ENCODE measurements at places on chromosomes 5 and 9.

- peak; percentile 19 for DNase-seq
Observed at GRCh38 chr9:105191508-105192121, 52.8 kb upstream of the SLC44A1 start.

- no peak for DNase-seq
Observed at GRCh38 chr5:134813407-134813806, 32.4 kb upstream of the C5orf24 start.

DNA sequence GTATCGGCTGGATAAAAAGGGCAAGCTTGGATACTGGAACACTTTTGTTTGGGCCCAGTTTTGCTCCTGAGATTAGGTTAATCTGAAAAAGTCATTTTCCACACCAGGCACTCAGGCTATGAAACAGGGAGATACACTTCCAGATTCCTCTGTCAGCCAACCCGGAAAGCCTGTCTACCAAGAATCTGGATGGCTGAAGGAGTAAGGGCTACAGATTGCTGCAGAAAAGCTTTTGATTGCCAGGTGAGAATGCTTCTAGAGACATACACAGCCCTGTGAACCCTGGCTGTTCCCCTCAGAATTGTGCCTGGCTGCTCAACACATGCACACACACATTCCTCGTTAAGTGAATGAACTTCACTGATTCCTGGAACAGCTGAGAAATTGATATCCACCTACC, 114.4 kb downstream of the PSD2 start:
- DNase-seq: no peak

- DNase-seq: no peak
Observed at GRCh38 chr9:20048985-20049384, 260.1 kb upstream of the SLC24A2 start.

DNA sequence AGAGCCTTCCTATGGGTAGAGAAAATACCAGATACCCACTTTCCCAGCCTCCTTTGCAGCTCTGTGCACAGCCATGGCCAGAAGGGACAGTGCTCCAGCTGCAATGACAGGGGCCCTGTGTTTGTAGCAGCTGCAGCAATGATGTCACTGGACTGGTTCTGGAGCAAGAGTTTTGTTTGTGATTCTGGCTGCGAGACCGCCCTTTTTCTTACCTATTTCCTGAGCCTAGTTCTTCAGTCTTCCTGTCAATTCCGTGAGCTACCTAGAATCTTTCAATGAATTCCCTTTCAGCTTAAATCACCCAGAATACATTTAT, 10.0 kb upstream of the BOD1 start:
- DNase-seq: no peak

DNA sequence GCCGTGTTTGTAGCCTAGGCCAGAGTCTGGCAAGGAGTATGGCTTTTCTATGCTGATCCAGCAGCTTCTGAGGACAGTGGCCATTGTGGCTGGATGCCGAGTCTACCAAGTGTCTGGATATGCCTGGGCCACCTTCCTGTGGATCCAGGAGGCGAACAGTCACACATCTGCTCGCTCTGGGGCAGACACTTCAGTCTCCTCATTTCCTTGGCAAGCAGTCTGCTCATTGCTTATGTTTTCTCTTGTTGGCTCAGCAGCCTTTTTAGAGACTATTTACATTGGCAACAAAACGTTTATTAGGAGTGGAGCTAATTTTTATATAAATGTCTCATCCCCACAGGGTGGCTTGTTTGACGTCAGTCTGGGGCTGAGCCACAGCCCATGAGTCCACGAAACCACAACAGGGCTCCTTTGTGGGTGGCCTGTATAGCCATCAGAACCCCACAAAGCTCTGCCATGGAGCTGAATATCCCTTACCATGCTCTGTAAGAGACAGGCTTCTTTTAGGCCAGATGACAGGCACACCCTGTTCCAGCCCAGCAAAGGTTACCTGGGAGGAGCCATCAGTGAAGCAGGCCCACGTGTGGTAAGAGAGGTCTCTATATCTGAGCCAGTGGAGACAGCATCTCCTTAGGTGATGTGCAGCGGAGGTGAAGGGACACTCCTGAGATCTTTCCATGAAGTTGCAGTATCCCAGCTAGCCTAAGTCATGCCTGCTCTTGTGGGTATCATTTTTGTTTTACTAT, 221.7 kb downstream of the DIRAS2 start:
- DNase-seq: no peak

- no peak for DNase-seq
Observed at GRCh38 chr5:57939771-57940170, 457.2 kb upstream of the ACTBL2 start.

GRCh38 chr9:69667306-69667705, 4.9 kb downstream of the APBA1 start:
- DNase-seq: no peak

- DNase-seq: peak; percentile 16
Observed at GRCh38 chr5:149151717-149152116, 10.4 kb downstream of the ABLIM3 start.

GRCh38 chr9:98842510-98842909, 35.0 kb downstream of the GALNT12 start:
- no peak for DNase-seq

DNA sequence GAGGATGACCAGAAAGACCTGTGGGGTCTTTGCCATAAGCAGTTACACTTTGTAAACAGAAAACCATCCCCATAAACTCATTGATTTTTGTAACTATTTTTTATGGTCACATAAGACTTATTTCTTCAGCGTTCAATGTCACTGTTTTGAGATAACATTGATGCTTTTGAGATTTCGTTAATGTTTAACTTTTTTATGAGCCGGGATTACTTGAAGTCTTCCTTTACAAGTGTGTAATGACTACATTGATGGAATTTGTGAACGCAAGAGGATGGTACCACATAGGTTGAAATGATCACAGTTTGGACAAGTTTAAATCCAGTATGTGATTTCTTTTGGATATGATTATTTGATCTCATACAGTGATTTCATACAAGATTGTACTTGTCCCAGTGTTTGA, 1.8 kb downstream of the SLC12A2 start:
- DNase-seq: no peak

DNA sequence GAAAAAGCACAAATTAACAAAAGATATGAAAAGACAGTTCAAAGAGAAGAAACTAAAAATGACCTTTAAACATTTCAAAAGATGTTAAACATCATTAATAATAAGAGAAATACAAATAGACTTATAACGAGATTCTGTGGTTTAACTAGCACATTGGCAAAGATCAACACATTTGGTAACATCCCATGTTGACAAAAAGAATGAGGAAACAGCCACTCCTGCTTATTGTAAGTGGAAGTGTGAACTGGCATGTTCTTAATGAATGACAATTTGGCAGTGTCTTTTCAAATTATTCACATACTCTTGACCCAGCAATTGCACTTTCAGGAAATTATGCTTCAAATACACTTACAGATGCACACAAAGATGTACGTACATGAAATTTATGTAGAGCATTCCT, 176.3 kb downstream of the TLE1 start:
- no peak for DNase-seq

GRCh38 chr9:70569070-70569772, 154.8 kb upstream of the KLF9 start:
- no peak for DNase-seq

GRCh38 chr5:115952588-115952987, 9.7 kb upstream of the LVRN start:
- no peak for DNase-seq

DNA sequence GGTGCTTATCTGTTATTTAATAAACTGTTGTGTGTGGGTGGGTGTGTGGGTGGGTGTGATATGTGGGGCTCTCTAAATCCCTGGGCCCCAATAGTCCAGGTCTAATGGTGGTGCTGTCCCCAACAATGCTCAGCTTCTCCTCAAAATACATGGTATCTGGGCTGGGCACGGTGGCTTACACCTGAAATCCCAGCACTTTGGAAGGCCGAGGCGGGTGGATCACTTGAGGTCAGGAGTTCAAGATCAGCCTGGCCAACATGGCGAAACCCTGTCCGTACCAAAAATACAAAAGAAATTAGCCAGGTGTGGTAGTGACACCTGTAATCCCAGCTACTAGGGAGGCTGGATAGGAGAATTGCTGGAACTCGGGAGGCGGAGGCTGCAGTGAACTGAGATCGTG, 4.5 kb upstream of the ORM1 start:
- no peak for DNase-seq

DNA sequence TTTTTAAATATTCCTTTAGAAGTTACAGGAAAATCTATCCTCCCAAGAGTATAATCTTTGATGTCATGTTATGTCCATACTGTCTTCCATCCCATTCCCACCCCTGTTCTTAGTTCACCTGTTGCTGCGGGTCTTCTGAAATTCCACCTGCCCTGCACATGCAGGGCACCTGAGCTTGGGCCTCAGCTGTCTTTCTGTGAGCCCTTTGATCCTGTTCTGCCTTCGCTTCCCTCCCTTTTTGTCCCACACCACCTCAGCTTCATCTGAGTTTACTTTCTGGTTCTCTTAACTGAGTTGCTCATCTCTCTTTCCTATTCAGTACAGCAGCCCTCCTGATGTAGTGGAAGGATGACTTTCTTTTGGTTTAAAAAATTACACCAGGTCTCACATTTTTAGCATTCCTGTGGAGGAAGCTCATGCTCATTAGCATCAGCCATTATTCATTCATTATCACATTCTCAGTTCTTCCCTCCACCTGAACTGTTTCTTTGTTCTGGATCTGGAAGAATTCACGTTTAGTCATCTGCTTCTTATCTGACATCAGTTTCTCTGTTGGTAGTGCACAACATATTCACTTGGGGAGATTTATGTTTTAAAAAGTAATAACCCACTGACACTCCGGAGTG, 211.0 kb downstream of the ADCY2 start:
- no peak for DNase-seq

DNA sequence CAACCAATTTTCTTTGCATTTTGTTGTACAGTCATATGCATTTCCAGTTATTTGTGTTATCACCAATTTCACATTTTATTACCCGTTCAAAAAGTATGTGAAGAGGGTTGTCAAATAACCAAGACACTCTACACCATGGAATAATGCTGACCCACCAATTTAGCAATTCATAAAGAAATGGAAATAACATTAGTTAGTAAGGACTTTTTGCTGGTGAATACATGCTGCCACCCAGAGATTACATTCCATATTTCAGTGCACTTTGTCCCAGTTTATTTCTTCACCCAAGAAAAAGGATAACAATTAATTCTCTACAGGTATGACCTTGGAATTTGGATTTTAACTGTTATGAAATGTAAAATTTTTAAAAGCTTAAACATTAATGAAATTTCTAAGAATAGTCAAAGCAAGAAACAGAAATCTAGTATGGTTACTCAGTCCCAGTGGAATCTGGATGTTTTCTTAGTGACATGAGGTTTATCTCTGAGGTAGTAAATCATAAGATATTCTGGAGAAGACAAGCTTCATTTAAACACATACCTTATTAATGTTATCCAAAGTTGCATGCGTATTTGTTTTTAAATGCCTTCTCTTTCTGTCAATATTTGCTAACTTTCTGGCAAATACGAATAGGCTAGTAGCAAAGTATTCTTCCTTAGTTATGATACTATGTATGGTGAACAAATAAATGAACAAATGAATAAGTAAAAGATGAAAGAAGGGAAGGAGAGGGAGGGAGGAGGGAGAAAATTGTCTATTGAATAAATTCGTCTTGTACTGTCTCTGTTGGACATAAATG, 100.6 kb downstream of the CETN3 start:
- no peak for DNase-seq

DNA sequence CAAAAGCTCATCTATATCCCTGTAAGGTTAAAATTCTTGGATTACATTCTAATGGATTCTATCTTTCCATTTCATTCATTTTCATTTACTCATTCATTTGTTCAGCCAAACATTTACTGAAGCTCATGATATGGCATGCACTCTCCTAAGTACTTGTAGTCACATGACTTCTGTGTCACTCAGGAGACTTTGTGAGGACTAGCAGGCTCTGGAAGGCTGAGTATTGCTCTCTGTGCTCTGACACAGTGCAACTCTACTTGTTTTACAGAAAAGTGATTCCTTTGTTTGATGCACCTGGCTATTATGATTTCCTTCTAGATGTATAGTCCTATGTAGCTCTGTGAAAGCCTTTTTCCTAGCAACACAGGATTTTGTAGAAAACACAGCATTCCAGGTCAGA, 53.0 kb downstream of the YIPF5 start:
- DNase-seq: no peak

DNA sequence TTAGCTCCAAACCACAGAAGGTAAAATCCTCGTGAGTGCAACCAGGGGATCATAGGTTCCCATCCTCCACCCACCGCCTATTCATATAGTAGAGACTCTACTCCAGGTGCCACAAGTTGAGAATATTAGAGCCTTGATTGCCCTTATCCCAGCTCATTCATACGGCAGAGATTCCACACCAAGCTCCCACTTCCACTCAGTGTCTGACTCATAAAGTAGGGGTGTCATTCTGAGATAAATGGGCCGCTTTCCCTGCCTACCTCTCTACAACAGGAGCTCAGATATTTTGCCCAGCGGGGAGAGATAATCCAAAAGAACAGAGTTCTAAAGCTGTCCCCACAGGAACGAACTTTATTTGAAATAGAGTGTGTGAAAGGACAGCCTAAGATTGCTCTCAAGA, 9.4 kb downstream of the SLC22A4 start:
- no peak for DNase-seq

- no peak for DNase-seq
Observed at GRCh38 chr9:114504341-114505186, 709 bp downstream of the WHRN start.

GRCh38 chr9:68983522-68984424, 30.1 kb downstream of the PRKACG start:
- DNase-seq: no peak

DNA sequence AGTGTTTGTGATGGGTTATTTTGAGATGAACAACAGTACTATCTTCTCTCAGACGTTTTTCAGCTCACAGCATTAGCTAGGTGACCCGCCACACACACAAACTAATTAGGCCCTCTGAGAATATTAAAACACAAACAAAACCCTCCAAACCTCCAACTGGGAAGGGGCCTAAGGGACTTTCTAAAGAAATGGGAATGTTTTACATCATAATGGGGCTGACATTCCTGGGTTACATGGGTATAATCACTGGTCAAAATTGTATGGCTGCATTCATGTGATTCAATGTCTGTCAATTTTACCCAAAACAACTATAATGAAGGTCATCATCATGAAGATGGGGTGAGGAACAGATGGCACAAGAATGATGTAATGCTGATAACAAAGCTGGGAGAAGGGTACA, 59.6 kb downstream of the SPTLC1 start:
- DNase-seq: no peak

DNA sequence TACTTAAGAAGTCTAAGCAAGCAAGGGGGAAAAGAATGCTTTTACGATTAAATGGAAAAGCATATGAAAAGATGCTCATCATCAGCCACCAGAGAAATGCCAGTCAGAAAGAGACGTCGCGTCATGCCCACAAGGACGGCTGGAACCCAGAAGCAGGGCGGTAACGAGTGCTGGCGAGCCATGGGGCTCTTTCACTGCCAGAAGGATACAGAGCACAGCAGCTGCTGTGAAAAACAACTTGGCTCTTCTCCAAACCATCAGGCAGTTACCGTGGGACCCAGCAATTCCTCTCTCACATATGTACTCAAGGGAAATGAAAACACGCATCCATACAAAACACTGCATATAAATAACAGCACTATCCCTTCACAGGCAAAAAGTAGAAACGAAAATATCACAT, 95.5 kb downstream of the CAMSAP1 start:
- no peak for DNase-seq
